ENCODE measurements at places on chromosomes 16 and 17.

- no peak for DNase-seq
Measured at GRCh38 chr16:64900517-64900916, 221.3 kb downstream of the CDH11 start.

DNA sequence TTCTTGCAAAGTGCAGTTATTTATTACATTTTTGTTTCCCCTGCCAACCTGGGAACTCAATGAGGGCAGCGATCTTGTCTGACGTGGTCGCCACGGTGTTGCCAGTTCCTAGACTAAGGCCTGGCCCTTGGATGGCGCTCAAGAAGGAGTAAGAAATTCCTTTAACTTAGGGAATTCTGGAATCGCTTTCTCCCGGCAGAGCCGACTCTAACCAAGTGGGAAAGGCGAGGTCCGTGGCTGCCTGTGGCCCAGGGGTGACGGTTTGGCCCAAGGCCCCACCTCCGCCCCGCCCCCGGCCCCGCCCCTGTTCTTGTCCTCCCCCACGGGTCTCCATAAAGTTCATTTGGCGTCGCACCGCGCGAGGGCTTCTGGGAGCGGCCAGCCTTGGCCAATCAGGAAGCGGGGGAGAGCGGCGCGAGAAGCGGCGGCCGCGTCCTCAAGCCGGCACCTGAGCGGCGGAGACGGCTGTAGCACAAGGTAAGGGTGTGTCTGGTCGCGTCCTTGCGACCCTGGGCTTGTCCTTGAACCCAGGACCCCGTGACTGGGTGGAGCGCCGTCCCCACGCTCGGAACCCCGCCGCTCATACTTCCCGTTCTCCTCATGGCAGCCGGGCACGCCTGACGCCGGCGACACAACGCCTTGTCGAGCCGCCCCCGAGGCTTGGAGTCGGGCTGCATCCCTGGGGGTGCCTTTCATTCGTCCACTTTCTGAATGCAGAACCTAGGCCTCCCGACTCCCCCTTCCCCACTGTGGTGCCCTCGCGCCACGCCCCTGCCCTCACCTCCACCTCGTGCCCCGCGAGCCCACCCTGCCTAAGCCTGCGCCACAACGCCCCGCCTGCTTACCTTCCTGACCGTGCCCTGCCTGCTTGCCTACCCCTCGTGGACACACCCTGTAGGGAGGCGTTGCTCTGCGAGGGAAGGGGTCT lies at the start of gene NUP93:
NUP93 (plus strand) TSS at position 395 of the 928 bp plus-strand sequence. CDS start 18,119 bp downstream, outside the sequence.
- DNase-seq: peak; percentile 70

GRCh38 chr17:29018788-29019474 lies 13.1 kb upstream of the SEZ6 start:
- no peak for DNase-seq

GRCh38 chr17:81927152-81927652 lies 333 bp downstream of the MAFG start:
- DNase-seq: no peak

DNA sequence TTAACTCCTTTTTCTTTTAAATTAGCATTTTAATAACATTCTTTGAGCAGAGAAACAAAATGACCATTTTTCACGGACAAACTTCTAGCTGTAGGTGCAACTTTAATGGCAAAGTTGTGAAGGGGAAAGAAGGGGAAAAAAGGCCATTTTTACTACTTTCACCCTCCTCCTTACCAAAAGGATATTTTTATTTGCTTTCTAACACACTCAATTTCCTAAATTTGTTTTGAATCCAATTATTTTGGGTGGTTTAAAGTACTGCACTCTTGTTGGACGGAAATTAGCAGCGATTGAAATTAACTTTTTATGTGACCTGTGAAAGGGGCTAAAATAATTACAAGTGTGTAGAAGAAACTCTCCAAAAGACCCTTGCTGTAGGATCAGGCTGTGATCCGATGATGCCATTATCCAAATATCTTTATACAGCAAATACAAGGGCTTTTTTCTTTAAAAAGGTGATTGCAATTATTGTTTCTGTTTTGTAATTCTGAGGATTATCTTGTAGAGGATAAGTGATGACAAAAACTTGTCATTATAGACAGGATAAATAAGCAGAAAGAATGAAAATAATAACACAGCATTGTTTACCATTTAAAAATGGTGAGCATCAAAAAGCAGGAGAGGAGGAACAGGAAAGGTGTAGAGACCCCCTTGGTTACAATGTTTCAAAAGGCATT lies 42.4 kb downstream of the SNX11 start:
- DNase-seq: no peak

DNA sequence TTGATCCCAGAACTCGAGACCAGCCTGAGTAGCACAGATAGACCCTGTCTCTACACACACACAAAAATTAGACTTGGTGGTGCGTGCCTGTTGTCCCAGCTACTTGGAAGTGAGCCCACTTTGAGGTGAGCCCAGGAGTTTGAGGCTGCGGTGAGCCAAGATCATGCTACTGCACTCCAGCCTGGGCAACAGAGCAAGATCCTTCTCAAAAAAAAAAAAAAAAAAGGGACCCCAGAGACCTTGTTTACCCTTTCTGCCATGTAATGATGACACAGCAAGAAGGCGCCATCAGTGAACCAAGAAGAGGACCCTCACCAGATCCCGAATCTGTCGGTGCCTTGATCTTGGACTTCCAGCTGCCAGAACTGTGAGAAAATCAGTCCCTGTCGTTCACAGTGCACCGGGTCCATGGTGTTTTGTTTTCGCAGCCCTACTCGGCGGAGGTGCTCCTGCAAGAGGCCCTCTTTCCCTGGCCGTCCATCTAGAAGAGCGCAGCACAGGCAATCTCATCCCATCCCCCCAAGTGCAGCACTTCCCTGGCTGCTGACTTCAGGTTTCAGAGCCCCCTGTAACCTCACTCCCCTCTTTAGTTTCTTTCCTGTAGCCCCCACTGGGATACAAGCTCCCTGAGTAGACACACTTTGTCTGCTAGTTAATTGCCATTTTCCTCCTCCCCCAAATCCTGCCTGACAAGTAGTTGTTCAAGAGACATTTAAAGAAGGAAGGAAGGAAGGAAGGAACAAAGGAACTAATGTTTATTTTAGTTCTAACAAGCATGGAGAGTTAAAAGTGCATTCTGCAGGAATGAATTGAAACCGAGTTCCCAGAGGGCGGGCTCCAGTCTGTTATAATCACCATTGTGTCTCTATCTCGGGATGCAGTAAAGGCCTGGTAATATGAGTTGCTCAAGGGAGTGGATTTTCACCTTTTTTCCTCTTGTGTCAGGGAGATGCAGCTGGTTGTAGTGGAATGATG lies 115.3 kb downstream of the SNX29 start:
- no peak for DNase-seq

DNA sequence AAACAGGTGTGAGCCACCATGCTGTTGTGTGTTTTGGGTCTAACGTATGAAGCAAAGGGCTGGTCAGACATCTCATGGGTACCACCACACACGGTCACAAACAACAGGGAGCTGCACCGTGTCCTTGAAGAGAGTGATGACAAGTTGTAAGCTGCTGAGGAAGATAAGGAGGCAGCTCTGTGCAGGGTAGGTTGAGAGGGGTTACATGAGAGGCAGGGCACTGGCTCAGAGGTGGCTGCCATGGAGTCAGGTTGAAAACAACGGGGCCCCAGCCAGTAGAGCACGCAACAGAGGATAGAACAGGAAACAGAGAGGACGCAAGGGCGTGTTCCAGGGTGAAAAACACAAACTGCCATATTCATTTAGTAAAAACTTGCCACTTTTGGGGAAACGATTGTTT lies 52.2 kb downstream of the TRARG1 start:
- no peak for DNase-seq

DNA sequence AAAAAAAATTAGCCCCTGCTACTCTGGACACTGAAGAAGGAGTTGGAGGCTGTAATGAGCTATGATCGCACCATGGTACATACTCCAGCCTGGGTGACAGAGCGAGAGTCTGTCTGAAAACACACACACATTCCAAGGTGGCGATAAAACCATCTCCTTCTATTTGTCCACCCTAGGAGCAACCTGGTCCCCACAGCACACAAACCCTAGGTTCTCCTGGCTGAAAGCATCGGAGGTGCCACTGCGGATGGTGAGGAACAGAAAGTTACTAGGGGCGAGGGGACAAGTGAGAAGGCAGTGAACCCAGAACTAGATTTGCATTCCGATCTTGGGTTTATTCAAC lies 1.4 kb upstream of the ECI1 start:
- no peak for DNase-seq

GRCh38 chr16:74226338-74226954 lies 70.2 kb upstream of the PSMD7 start:
- no peak for DNase-seq

DNA sequence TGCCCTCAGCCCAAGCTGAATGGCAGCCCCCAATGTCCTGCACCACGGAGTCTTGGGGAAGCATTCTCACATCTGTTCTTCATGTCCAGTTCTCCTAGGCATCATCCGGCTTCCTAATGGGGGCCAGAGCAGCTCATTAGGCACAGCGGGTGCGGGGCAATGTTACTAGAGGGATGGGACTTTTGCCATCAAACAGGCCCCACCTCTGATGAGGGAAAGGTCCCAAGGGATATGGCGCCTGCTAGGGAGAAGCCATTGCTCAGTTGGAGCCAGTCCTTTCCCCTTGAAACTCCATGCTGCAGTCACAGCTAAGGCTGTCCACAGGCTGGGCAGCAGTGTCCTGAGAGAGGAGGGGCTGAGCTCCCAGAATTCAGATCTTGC lies 1.7 kb upstream of the DPH1 start:
- no peak for DNase-seq

GRCh38 chr17:70072546-70073309 lies 2.3 kb upstream of the KCNJ16 start:
- DNase-seq: no peak

GRCh38 chr17:76700617-76701470 lies 9.9 kb downstream of the MXRA7 start:
- DNase-seq: no peak

DNA sequence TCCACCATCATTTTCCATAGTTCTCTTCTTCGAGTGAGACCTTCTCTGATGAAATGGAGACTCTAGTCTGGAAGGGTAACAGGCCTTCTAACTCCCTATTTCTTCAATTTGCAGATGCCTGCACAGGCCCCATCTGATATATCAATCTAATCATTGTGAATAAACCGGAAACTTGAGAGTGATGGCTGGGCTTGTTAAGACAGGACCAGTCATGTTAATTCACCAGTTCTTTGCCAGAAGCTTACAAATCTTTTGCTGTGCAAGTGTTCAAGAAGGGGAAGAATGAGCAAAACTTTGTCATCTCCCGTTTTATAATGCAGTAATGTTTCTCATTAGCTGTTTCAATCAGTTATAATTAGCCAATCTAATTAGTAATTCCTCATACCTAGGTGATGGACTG lies 1561.3 kb upstream of the GOT2 start:
- no peak for DNase-seq

DNA sequence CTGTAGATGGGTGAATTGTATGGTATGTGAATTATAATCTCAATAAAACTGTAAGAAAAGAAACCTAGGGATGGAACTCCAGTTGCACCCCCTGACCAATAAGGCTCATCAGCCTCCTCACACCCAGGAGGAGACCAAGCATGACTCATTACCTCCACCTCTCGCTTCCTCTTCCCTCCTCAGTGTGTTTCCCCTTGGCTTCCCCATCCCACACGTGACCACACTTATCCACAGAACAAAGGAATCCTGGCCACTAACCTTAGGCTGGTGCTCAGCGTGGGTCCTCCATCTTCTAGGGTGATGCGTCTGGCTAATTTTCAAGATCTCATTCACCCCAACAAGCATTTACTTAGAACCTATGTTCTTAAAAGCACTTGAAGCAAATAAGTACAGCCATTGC lies 36.2 kb upstream of the MAP3K14 start:
- DNase-seq: no peak

DNA sequence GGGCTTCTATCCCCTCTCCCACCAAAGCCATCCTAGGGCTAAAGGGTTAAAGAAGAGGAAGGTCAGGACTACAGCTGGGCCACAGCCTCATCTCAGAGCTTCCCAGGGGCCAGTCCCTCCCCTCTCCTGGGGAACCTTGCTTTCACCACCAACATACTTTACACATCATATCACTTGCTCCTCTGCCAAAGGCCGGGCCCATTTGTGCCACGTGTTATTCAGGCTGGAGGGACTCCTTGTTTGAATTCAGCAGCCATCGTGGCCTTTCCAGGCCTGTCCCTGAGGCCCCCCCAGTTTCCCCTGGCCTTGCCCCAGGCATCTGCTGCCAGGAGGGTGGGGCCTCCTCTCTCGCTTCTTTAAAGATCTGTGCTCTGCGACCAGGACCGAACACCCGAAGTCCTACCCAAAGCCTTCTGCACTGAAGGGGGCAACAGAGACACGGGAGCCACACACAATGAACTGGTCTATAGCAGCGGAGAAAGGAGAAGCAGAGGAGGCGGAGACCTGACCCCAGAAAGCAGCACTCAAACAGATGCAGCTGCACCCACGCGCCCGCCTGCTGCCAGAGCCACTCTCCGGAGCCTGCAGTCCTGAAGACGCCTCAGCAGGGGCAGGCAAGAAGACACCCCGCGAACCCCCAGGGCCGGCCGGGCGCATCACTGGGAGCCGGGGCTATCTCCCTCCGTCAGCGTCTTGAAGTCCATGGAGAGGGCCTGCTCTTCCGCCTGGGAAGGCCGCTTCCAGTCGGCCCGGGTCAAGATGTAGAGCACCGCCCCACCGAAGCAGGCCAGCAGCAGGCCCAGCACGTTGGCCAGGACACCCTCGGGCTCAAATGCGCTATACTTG lies 12.1 kb downstream of the CYB561 start:
- no peak for DNase-seq

- no peak for DNase-seq
Measured at GRCh38 chr17:2391597-2392251, 9.1 kb downstream of the MNT start.

- DNase-seq: no peak
Measured at GRCh38 chr16:4580250-4580649, 24.1 kb downstream of the C16orf96 start.

- DNase-seq: no peak
Measured at GRCh38 chr17:4509401-4509800, 10.7 kb downstream of the SPNS2 start.

- no peak for DNase-seq
Measured at GRCh38 chr16:4522051-4522581, 16.5 kb downstream of the CDIP1 start.

GRCh38 chr17:20072692-20072992 lies 63.5 kb downstream of the SPECC1 start:
- DNase-seq: no peak

DNA sequence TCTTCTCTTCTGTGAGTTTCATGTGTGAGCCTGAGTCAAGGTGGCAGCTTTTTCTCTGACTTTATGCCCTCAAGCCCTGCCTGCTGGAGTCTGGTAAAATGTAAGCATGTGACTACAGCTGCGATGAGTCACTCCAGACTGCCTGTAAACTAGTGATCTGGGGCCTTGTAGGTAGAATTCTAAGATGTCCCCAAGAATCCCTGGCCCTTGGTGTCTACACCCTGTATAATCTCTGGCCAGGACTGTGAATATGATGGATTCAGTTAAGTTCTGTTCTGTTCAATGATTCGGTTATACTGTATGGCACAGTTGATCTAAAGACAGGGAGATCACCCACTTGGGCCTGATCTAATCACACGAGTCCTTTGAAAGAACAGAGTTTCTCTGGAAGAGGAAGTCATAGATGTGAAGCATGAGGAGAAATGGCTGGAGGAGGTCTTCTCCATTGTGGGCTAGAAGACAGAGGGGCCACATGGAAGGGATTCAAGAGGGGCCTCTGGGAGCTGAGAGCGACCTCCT lies 29.8 kb downstream of the PRSS54 start:
- DNase-seq: no peak

GRCh38 chr17:81034168-81034777 lies 678 bp upstream of the BAIAP2 start:
- DNase-seq: no peak
